ENCODE measurements at places on chromosomes 16 and 17.

DNA sequence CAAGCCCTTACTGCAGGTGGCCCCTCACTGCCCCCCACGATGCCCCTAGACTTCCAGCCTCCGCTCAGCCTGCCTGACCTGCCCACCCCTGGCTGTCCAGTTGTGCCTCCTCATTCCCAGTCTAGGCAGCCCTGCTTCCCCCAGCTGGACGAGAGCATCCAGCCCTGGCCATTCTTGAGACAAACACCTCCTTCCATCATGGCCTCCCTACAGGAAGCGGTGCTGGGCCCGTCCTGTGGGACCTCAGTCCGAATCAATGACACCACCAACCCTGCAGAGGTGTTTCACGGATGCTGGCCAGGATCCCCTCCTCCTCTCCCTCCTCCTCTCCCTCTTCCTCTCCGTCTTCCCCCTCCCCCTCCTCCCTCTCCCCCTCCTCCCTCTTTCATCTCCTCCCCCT lies 28.3 kb downstream of the CCDC40 start:
- DNase-seq = no peak

- no peak for DNase-seq
Observed at GRCh38 chr17:52147431-52147830, 11.1 kb downstream of the CA10 start.

GRCh38 chr17:40027614-40028012 lies 12.4 kb downstream of the CSF3 start:
- DNase-seq = no peak

GRCh38 chr17:6690641-6691040 lies 22.5 kb downstream of the SLC13A5 start:
- no peak for DNase-seq

GRCh38 chr16:88440111-88440510 lies 13.0 kb upstream of the ZFPM1 start:
- DNase-seq = no peak

DNA sequence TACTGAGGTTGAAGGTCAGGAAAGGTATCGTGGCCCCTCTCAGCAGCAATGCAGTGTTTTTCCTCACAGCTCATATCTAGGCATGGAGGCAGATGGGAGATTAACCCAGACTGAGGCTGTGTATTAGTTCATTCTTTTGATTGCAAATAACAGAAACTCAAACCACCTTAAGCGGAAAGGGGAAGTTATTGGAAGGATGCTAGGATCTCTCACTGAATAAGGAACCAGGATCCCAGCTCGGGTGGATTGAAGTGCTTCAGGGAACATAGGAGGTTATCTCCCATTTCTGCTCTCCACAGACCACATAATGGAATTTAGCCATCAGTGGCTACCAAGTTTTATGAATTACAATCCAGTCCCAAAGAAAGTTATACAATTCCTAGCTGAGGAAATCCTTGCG lies 8.2 kb downstream of the ZNF689 start:
- DNase-seq = no peak

GRCh38 chr17:6108382-6108781 lies 38.2 kb downstream of the WSCD1 start:
- DNase-seq = no peak

All from right forelimb (tissue), 1 donor.